ENCODE measurements at places on chromosomes 4 and X.

DNA sequence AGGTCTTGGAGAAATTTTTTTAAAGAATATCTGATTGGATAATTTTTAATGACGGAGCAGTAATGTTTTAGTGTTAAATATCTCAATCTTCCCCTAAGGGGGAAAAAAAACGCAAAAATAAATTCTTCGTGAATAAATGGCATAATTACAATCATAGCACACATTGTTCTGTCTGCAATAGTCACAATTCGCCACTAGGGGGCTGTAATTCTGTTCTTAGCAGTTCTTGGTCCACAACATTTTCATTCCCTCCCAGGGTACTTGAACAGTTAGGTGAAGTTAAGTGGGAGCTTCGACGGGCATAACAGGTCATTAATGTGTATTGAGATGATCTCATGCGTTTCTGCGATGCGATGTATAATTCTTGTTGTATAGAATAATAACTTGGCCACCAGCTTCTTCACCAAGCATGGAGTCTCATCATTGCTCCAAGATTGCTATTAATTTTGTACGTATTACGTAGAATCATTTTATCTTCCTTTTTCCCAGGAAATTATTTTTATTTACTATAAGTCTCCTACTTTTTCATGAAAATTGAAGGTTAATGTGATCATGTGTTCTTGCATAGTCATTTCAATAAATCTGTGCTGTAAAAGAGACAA is 27.2 kb downstream of the HTR2C start:
- no peak for DNase-seq

GRCh38 chr4:52643190-52643589 is 15.9 kb downstream of the USP46 start:
- DNase-seq, result no peak

DNA sequence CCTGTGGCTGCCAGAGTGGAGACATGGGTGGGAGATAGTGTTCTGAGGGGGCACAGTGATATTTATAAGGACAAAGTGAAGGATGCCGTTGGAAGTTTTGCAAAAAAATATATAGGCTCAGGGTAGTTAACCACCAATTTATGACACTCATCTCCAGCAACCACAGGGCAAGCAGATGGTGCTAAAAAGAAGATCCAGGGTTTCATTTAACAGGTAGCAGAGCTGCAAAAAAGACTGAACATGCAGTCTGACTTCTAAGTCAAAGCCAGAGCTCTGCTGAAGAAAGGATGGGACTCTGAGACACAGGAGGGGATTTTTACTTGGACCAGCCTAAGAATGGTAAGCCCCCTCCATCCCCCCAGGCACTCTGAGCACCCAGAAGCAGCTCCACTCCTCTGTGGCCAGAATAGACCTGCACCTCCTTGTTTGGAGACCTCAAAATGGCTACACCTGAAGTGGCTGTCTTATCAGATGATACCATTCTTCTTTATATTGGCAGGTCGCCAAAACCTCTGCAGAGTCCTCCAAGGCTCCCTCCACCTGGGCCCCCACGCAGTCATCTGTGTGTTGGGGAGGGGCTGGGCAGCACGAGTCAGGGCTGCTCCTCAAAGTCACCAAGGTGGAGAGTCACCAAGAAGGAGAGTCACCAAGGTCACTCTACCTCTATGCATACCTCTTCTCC is 161.4 kb upstream of the FAM9B start:
- DNase-seq, result no peak

GRCh38 chr4:123651536-123652180 is 255.1 kb downstream of the SPRY1 start:
- DNase-seq, result no peak

DNA sequence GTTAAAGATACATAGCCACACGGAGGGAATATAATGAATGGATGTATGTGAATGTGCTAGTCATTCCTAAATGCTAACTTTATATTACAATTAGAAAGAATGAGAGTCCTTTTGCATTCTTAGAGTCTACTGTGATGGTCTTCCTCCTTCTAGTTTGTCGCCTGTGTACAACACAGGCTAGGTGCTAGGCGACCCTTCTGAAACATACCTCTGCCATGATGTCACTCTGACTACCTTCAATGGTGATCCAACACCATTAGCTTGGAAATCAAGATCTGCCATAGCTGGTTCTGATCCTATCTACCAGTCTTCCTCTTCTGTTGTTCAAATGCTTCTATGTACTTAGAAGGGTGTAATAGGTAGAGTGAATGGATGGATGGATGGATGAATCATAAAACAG is 151.2 kb downstream of the MGST2 start:
- DNase-seq, result no peak

- DNase-seq, result no peak
These were observed 109.5 kb upstream of the TEX13C start for GRCh38 chrX:125210146-125210545.

DNA sequence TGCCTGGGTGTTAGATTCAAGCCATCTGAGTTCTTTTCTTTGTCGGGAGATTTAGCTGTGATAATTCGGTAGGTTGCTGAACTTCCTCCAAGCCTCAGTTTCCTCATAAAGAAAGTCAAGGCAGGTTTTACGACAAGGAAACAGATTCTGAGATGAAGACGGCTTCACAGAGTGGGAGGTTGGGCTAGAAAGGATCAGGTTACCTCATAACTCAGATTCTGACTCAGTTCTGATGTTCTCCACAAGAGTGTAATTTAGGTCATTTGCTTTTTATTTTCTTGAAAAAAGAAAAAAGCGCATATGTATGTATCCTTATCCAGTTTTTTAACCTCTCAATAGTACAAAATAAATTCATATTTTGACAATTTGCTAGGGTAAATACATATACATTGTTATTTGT is 47.2 kb upstream of the ELOVL6 start:
- no peak for DNase-seq

GRCh38 chrX:123513585-123514278 is 219.1 kb downstream of the THOC2 start:
- DNase-seq, result no peak

DNA sequence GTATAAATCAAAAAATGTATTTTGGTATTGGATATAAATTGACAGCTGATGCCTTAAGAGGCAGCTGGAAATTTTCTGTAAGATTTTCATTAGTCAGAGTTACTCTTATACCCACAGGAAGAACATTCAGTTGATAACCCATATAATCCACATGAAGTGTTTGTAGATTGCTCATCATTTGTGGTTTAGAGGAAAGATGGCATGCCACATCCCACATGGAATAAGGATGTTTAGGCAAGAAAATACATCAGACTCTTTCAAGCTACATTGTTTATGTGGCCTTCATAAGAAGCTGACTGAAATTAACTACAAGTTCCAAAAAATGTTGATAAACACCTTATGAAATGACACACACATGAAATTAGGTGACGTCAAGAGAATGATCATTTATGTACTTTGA is 56.6 kb downstream of the AREG start:
- DNase-seq, result no peak

GRCh38 chr4:184473499-184474262 is 669 bp downstream of the IRF2 start:
- no peak for DNase-seq

DNA sequence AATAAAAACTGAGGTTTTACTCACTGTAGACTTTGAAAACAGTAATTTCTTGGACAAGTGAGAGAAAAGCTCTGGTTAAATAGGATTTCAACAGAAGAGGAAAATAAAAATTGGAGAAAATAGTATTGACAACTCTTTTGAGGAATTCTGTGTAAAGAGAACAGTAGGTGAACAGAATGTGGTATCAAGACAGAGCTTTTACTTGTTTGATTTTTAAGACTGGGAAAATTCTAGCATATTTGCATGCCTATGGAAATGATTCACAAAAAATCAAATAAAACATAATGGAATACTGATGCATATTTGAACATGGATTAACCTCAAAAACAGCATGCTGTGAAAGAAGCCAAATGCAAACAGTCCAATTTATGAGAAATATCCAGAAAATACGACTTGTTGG is 504.6 kb downstream of the KCTD8 start:
- no peak for DNase-seq

- no peak for DNase-seq
These were observed 230.0 kb downstream of the CAMK2D start for GRCh38 chr4:113531572-113531971.

GRCh38 chr4:102037566-102037965 is 247.0 kb downstream of the BANK1 start:
- DNase-seq, result no peak

DNA sequence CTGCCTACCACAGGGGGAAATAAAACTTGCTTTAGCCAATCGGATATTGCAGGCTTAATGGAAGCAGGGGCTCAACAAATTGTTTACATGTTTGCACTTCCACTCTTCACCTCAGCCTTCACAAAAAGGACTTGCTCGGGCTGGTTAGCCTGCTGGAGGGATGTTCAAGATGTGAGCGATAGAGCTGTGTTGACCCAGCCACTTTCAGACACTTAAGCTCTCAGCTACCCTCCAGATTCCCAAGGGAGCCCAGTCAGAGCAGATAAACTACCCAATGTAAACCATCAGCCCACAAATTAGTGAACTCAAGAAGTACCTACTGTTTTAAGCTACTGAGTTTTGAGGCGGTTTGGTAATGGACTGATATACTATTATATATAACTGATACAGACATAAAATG is 508.4 kb upstream of the FTHL17 start:
- no peak for DNase-seq

DNA sequence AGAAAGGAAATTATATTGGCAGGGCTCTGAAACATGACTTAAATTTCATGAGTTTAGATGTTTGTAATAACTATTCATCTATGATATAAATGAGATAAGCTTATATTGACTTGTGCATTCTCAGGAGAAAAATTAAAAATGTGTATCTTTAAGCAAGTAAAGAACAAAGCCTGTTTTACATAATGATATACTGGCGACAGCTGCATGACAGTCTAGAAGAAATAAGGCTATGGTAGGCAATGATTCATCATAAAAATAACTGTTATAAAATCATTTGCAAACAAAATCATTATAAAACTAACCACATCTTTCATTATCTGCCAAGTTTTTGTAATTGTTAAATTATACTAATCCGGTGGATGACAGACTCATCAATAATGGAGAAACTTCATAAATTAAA is 188.1 kb downstream of the ADAM29 start:
- no peak for DNase-seq

GRCh38 chr4:123288309-123289025 is 108.1 kb upstream of the SPRY1 start:
- no peak for DNase-seq

GRCh38 chrX:151825925-151826485 is 86.7 kb upstream of the MAGEA4 start:
- DNase-seq, result no peak

DNA sequence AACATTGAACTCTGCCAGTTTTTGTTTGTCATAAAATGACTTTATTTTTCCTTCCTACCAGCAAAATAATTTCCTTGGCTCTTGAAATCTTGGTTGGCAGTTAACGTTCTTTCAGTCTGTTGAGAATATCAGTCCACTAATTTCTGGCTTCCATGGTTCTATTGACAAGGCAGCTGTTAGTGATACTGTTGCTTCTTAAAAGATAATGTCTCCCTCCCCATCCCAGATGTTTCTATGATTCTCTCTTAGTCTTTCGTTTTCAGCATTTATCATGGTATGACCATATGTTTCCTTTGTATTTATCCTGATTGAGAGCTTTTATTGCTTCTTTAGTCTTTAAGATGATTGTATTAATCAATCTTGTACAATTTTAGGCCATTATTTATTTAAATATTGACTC is 81.1 kb upstream of the STK26 start:
- DNase-seq, result no peak

DNA sequence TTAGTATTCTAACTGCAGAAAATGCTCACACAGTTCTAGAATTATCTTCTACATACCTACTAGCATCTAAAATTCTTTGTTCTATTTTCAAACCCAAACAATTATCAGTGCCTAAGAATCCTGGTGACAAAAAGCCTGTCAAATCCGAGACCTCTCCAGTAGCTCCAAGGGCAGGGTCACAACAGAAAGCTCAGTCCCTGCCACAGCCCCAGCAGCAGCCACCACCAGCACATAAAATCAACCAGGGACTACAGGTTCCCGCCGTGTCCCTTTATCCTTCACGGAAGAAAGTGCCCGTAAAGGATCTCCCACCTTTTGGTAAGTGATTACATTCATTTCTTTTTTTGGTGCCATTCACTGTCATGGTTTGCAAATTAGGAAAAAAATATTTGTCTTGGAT is 243.8 kb downstream of the RAPGEF2 start:
- no peak for DNase-seq

- DNase-seq, result no peak
These were observed 110.0 kb upstream of the PPARGC1A start for GRCh38 chr4:23999714-24000469.

- DNase-seq, result no peak
These were observed 145.3 kb downstream of the ATRX start for GRCh38 chrX:77640702-77641101.

DNA sequence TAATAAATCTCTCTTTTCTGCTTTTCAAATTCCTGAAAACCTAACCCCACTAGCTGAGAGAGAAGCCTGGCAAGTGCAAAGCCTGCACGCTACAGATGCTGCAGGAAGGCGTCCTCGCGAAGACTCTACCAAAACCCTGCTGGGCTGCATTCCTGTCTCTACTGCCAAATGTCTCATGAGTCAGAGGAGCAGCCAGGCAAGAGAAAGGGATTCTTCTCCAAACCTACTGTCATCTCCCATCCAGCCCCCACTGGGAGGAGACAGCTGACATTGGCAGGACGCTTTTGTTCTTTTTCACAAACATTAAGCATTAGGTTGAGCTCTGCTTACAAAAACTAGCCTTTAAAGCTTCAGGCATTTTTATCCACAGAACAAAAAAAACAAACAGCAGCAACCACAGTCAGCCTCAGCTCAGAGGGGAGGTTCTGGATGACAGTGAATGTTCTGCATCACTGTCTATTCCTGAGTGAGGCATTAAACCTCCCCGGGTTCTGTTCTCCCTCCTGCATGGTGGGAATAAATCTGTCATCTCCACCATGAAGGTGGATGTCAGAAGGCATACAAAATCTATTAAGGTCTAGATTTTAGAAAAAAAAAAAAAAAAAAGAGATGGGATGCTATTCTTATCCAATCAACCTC is 18.0 kb downstream of the CRMP1 start:
- no peak for DNase-seq

- no peak for DNase-seq
These were observed 1023.8 kb downstream of the FAT4 start for GRCh38 chr4:126338548-126338947.

DNA sequence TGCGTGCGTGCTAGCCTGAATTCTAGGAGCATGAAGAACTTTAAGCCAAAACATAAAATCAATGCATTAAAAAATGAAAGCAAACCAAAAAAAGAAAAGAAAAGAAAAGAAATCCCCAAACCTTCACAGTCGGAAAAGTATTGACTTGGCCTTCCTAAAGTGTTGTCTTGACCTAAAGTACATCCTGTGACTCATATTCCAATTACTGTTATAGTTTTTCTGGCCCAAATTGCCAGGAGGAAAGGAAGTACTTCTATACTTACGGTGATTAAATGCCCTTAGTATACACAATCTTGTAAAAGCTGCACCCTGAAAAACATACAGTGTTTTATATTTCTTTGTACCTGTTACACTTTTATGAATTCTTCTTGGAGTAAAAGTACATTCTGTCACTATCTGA is 512.8 kb downstream of the ANKRD50 start:
- DNase-seq, result no peak

- DNase-seq, result no peak
These were observed 15.9 kb upstream of the CCNQ start for GRCh38 chrX:153614818-153615217.

Data from stimulated activated CD8-positive, alpha-beta memory T cell treated with anti-CD3 and anti-CD28 coated beads, Interleukin-2, amount 100 ng/mL, for 1 hour (primary cell).